Stimulated activated CD4-positive, alpha-beta T cell treated with anti-CD3 and anti-CD28 coated beads, Interleukin-4, amount 100 ng/mL, for 48 hours (primary cell): ENCODE measurements at places on chromosomes 7 and 10.
A peak's percentile ranks its signal among the peaks of the same experiment; 100 is the strongest.

- DNase-seq = no peak
Measured at GRCh38 chr10:107168738-107169137, 4.2 kb upstream of the SORCS1 start.

DNA sequence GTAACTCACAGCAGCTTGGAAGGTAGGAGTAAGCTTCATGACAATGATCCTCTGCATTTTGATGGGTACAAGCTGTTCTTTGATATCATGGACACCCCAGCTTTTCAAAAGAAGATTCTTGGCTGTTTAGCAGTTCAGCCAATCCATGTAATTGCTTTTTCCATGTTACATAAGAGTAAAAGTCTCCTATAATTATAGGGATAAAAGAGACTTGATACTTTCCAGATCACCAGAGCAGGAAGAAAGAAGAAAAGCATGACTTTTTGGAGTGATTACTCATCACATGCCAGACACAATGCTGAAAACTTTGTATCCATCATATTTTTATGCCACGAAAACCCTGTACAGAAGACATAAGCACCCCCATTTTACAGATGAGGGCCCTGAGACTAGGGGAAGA lies 1049.7 kb downstream of the NRG3 start:
- no peak for DNase-seq

DNA sequence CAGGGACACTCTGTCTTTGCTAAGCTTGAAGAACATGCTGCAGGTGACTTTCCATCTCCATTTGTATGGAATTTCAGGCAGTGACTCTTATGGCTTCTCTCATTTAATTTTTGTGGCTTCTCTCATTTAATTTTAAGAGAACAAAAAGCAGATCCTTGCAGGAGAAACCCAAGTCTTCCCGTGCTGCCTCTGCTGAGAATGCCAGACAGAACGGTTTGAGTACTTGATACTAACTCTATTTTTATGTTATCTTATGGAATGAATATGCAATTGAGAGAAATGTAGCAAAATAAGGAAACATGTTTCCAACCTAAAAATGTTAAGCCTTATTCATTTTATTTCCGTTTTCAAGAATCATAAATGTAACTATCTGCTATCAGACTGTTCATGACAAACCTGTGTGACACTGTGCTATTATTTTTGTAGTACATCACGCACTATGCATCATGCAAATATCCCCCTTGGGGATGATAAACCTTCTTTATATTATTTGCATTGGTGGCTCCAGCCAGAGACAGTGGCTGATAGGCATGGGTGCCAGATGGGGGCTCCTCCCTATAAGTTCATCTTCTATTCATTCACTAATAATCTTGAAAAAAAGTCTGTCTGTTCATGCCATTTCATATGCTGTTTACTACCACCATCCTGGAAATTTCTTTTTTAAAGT lies 6.9 kb upstream of the RAPGEF5 start:
- no peak for DNase-seq

GRCh38 chr7:116210345-116211005 lies at the start of gene TES:
Gene TES (plus strand): TSS chr7:116210539. CDS start chr7:116210708, 169 bp downstream.
- DNase-seq = peak; percentile 46

DNA sequence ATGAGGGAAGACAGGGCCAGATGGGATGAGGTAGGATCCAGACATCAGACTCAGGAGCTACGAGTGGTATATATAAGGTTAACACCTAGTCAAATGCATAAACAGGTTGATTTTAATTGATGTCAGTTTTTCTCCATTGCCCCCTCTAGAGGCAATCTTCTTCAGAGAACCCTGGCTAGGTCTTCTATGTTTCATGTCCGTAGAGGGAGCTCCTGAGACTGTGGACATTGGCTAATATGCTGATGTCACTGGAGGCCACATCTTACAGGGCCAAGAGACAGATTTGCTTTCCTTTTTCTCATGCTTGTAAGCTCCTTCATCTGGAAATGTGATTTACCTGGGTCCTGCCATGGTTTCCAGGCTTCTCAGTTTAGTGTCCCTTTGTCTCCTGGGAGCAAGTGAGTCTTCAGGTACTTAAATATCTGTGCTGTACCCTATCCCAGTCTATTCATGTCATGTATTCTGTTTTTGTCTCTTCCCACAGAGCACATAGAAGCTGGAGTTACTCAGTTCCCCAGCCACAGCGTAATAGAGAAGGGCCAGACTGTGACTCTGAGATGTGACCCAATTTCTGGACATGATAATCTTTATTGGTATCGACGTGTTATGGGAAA lies 161.6 kb upstream of the PRSS1 start:
- no peak for DNase-seq

DNA sequence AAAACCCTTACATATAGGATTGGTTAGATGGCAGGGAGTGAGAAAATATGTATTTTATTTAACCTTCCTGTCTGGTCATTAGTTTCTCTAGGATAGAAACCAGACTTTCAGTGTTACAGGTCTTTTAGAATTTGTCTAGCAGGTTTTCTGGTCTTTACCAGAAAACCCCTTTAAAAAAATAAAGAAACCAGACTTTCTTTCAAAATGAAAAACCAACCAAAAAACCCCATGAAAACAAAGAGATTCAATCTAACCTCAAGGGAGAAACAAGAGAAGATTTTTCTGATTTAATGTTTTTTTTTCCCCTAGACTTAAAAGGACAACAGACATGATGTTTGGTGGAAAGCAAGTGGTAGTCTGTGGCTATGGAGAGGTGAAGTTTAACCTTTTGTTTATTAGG lies 28.7 kb upstream of the STRIP2 start:
- DNase-seq = no peak

- no peak for DNase-seq
Measured at GRCh38 chr10:51326174-51326573, 251.9 kb downstream of the PRKG1 start.

DNA sequence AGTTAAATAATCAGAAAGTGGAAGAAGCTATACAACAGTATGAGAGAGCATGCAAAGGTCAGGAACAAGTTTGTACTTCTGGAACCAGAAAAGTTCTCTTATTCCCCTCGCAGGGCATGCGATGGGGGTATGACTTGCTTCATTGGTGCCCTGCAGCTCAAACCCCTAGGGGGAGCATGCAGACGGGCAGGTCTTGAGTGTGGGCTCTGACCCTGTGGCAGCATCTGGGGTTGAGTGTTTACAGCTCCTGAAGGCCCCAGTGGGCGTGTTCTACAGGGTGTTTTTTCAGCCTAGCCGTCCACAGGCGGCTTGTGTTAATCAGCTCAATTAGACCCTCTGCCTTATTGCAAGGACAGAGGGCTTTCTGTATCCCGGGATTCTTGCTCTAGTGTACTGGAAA lies 44.5 kb downstream of the KIF20B start:
- DNase-seq = no peak

- no peak for DNase-seq
Measured at GRCh38 chr10:97821308-97822038, 28.2 kb upstream of the GOLGA7B start.

- DNase-seq = no peak
Measured at GRCh38 chr10:51074238-51075028, at the start of gene PRKG1. Gene PRKG1 (plus strand): TSS chr10:51074487.

DNA sequence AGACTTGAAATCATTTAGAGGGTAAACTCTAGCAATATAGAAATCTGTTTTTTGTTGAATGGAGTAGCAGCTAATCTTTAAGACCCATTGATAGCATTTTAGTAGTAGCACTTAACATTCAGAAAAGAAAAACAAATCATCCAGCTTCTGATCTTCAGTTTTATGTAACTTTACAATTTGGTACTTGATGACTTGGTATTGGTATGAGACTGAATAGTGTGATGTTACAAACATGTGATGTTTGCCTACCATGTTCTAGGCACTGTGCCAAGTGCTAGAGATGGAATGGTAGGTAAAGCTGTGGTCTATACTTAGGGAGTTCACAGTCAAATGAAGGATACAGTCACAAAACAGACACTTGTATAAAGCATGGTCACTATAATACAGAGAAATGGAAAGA lies 21.3 kb downstream of the ZEB1 start:
- DNase-seq = no peak

DNA sequence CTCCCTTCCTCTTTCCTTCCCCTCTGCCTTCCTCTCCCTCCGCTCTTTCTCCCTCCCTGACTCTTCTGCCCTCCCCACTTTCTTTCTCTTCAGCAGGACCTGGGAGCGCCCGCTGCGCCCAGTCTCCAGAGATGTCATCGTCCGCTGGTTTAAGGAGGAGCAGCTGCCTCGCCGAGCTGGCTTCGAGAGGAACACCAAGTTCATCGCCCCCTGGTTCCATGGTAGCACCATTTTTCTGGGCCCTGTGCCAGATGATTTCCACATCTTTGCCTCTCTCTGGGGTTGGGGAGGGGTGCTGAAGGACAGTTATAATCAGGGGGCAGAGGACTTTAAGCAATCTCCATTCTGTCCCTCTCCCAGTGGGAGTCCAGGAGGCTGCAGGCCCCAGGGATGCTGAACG lies 71.6 kb downstream of the SH2D4B start:
- no peak for DNase-seq

- DNase-seq = no peak
Measured at GRCh38 chr7:42567051-42567450, 330.0 kb upstream of the GLI3 start.

GRCh38 chr10:86003201-86003621 lies 363.4 kb downstream of the GRID1 start:
- no peak for DNase-seq

DNA sequence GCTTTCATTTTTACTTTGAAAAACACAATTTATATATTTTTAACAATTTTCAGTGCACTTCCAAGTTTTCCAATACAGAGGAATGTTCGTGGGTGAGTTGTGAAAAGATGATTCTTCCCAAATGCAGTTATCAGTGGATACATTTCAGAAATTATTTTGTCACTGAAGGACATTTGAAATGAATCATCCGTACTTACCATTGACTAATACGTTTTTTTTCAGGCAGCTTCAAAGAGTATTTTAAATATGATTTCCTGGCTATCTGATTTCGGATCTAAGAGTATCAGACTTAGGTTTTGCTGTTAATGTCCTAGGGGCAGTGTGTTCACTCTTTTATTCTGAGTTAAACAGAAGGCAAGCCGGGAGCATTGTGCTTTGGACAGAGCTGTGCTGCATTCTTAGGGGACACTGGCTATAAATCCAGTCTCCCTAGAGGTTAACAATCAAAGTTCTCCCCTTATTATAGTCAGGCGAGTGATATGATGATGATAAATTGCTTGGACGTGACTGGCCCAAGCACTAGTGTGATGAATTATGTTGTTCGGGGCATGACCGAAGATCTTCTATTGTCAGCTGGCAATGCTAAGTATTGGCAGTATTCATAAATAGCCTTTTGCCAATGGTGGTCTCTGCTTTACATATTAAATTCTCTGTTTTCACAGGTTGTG lies 4.5 kb downstream of the PTER start:
- no peak for DNase-seq

- no peak for DNase-seq
Measured at GRCh38 chr7:70679661-70680060, 452.3 kb upstream of the GALNT17 start.

- DNase-seq = no peak
Measured at GRCh38 chr10:109831846-109832245, 91.5 kb downstream of the XPNPEP1 start.

GRCh38 chr10:113041841-113042750 lies 92.0 kb downstream of the TCF7L2 start:
- DNase-seq = no peak

GRCh38 chr7:107563081-107563774 lies 492 bp downstream of the COG5 start:
- DNase-seq = no peak

DNA sequence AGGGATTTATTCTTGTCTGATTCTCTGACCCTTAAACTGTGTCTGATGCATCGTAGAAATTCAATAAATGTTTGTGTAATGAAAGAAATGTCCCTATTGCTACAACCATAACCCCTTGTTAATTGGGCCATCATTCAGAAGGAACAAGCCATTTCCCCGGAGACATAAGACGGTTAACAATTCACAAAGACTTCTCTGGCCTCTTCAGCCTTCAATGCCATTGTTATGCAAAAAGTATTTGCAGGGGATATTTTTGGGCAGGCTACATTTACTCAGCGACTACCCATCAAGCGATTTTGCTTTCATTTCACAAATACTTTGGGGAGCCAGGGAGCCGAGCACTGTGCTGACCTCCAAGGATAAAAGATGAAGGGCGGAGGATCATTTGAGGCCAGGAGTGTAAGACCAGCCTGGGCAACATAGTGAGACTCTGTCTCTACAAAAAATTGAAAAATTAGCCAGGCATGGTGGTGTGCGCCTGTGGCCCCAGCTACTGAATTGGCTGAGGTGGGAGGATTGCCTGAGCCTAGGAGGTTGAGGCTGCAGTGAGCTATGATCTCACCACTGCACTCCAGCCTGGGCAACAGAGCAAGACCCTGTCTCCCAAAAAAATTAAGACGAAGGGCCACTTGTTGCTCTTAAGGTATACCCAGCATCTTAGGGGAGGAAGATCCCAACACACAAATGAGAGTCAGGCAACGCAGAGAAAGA lies 20.0 kb upstream of the SDK1 start:
- DNase-seq = no peak

DNA sequence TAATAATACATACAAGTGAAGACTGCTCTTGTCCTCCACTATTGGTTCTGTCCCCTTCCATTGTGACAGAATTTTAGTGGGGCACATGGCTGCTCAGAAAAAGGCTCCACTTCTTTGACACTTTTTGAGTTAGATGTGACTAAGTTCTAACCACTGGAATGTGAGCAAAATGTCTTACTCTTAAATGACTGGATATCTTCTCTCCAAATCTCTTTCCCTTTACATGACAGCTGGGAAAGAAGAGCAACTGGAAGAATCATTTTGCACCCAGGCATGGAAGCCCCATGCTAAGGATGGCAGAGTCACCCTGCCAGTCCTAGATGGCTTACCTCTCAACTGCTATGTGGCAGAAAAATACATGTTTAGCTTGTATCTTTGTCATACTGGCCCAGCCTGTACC lies 97.7 kb downstream of the CACNA2D1 start:
- no peak for DNase-seq

DNA sequence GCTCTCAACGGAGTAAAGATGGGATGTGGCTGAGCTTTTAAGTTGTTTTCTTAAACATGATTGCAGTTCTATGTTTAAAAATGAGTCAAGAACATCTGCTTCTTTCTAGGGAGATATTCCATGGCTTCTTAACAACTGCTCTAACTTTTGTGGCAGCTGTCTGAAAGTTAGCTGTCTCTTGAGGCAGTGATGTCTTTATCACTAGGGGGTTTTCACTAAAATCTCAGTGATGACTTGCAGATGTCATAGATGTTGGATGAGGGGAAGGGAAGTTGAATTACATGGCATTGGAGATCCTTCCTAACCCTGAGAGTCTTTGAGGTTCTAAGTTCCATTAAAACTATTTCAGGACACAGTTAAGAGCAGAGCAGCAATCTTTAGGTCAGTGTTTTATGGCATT lies 43.5 kb downstream of the PRKG1 start:
- DNase-seq = no peak

DNA sequence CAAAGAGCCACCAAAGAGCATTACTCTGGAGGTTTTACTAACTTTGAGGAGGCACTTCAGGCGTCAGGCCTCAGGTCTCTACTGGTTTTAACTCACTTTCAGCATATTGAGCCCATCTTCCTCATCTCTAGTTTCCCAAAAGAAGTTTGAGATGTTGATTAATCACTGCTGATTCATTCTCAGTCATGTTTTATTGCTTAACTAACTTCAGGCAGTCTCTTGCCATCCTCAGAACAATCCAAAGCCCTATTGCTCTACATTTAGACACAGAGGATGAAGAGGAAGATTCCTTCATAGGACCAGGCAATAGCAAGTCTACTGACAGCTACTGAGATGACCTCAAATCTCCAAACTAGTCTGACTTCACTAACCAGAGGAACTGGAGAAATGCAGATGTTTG lies 39.1 kb upstream of the BET1 start:
- no peak for DNase-seq

GRCh38 chr7:92044940-92045339 lies 89.3 kb downstream of the CYP51A1 start:
- DNase-seq = no peak

GRCh38 chr7:101563198-101563901 lies 65.7 kb downstream of the MYL10 start:
- DNase-seq = no peak
